ENCODE measurements at places on chromosomes 5 and 9. TPM values are rescaled to one million over a fixed set of nuclear protein-coding genes. Genes with fewer than 3 reads are reported as not detected.
A peak's percentile ranks its signal among the peaks of the same experiment; 100 is the strongest.

DNA sequence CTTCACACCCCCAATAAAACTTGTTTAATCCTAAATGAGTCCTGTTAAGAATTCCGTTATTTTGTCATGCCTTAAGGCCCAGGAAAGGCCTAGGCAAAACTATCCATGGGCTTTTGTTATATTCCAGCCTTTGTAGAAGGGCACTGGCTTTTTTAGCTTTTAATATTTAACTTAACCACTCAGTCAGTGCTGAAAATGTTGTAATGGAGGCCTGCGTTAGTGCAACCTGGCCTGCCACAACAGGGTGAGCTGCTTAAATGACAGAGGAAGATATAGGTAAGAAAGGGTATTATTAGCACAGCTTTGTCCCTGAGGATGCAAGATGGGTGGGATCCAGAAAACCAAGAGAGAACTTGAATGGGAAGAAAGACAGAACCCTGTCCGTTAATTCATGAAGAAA lies 40.2 kb upstream of the PCAT7 start:
- no peak overlapping the region for H3K4me3 ChIP-seq
- H3K36me3 ChIP-seq = no peaks in the 10 kb centered on the region
- peaks cover 2% of the 10 kb centered on the region for H3K27me3 ChIP-seq
- no peaks in the 10 kb centered on the region for H3K4me1 ChIP-seq
- H3K27ac ChIP-seq = no peak overlapping the region
- DNase-seq = no peak

DNA sequence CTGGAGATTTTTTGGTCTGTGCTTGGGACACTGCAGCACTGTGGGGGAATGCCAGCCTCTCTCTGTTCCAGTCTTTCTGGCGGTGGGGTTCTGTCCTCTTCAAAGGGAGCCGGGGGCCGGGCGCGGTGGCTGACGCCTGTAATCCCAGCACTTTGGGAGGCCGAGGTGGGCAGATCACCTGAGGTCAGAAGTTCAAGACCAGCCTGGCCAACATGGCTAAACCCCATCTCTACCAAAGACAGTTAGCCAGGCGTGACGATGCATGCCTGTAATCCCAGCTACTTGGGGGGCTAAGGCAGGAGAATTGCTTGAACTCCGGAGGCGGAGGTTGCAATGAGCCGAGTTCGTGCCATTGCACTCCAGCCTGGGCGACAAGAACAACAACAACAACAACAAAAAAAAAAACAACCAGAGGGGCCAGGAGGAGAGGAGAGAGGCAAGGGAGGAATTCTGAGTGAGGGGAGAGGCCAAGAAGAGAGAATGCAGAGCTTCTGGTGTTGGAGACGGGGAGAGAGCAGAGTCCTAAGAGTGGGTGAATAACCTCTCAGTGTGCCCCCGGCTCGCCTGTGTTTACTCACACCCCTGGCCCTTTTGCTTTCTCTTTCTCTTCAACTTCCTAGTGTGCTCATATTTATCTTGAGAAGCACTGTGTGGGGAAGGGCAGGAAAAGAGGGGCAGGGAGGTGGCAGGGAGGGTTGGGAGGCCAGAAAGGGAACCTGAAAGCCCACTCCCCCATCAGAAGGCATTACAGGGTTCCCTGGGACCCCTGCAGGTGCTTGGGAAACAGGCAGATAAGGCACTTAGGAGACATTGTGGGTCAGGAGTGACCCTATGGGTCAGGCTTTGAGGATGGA lies 3.2 kb upstream of the SET start:
- peak overlapping the region; percentile 40 for H3K4me3 ChIP-seq
- no peaks in the 10 kb centered on the region for H3K36me3 ChIP-seq
- H3K4me1 ChIP-seq = peaks cover 68% of the 10 kb centered on the region
- peak overlapping the region; percentile 92 for H3K27ac ChIP-seq
- H3K27me3 ChIP-seq = no peaks in the 10 kb centered on the region
- DNase-seq = peak; percentile 73

DNA sequence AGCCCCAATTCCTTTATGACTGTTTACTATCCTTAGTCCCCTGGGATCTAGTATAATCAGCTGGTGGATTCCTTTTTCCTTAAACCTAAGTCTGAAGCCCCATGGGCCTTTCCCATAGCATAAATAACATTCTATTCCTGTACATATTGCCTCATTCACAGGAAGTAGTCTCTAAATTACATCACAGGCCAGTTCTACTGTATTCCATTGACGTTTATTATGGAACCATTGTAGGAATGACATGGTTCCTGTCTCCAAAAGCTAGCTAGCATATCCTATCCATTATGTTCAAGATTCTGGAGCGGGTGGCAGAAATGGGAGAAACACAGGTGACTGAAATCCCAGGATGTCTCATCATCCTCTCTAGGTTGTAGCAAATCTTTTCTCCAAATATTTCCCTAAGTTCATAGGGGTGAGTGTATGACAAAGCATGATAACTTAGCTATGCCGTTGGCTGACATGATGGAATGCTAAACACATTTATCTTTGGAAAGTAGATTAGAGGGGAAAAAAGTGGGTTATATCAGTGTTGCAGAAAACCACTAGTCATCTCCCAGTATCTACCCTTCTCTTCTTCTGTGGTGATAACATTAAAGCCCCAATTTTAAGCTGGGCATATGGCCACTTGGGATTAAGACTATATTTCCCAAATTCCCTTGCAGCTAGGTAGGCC lies 140.1 kb downstream of the FGF1 start:
- H3K4me3 ChIP-seq = no peak overlapping the region
- H3K36me3 ChIP-seq = no peaks in the 10 kb centered on the region
- H3K27me3 ChIP-seq = peaks cover 11% of the 10 kb centered on the region

The SLC24A2 gene
- 0.15 TPM for total RNA-seq

The MEGF10 gene
- total RNA-seq = not detected

- no peak overlapping the region for H3K27ac ChIP-seq
- no peaks in the 10 kb centered on the region for H3K36me3 ChIP-seq
- H3K4me1 ChIP-seq = no peaks in the 10 kb centered on the region
Measured at GRCh38 chr5:156812959-156813358, 37.1 kb upstream of the PPP1R2B start.

- H3K27me3 ChIP-seq = no peaks in the 10 kb centered on the region
- DNase-seq = no peak
- no peaks in the 10 kb centered on the region for H3K4me1 ChIP-seq
- H3K27ac ChIP-seq = no peak overlapping the region
Measured at GRCh38 chr5:93874080-93874479, 132.7 kb upstream of the POU5F2 start.

GRCh38 chr9:27768781-27769180 lies 195.5 kb upstream of the C9orf72 start:
- no peaks in the 10 kb centered on the region for H3K27me3 ChIP-seq
- H3K4me1 ChIP-seq = no peaks in the 10 kb centered on the region
- no peak overlapping the region for H3K27ac ChIP-seq
- no peaks in the 10 kb centered on the region for H3K36me3 ChIP-seq
- DNase-seq = no peak

DNA sequence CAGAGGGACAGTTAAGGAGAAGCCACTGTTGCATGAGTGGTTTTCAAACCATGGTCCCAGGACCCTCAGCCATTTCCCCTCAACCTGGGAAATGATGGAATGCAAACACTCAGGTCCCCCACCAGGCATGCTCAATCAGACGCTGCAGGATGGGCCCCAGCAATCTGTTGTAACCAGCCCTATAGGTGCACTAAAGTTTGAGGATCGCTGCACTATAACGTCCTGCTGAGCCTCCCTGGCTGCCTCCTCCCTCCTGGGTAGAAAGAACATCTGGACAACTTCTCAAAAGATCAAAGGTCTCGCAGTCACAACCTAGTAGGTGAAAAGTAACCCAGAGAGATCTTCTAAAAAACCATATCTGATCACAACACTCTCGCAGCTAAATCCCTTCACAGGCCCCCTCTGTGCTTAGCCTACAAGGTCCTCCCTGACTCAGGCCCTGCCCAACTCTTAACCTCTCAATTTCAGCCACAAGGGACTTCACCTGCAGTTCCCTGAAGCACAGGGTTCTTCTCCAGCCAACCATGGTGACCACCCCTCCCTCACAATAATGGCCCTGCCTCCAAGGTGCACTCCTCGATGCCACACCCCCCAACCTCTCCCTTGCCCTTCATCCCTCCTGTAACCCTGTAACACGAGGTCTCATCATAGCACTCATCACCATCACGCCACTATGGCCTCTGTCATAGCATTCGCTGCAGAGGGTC lies 3.5 kb downstream of the SHB start:
- peaks cover 25% of the 10 kb centered on the region for H3K4me1 ChIP-seq
- no peaks in the 10 kb centered on the region for H3K36me3 ChIP-seq
- no peak for DNase-seq
- H3K4me3 ChIP-seq = no peak overlapping the region
- H3K27ac ChIP-seq = no peak overlapping the region

The DRD1 gene
- not detected for total RNA-seq

DNA sequence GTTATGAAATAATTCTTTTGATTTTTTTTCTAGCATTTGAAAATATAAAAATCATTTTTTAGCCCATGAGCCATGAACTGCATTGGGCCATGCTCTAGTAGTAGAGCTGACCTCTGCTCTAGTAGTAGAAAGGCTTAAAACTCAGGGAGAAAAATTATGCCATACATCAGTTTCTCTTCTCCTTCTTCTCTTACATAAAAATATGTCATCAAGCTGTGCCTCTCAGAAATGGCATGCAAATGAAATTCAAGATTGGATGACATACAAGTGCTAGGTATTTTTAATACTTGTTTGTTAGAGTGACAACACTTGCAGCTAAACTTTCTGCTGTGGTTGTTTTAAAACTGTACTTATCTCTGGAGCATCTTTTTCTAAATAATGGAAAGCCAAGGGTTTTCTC lies 42.1 kb upstream of the TMOD1 start:
- no peaks in the 10 kb centered on the region for H3K4me1 ChIP-seq
- H3K27ac ChIP-seq = no peak overlapping the region
- no peak for DNase-seq
- H3K4me3 ChIP-seq = no peak overlapping the region
- H3K36me3 ChIP-seq = peaks cover 4% of the 10 kb centered on the region
- no peaks in the 10 kb centered on the region for H3K27me3 ChIP-seq

DNA sequence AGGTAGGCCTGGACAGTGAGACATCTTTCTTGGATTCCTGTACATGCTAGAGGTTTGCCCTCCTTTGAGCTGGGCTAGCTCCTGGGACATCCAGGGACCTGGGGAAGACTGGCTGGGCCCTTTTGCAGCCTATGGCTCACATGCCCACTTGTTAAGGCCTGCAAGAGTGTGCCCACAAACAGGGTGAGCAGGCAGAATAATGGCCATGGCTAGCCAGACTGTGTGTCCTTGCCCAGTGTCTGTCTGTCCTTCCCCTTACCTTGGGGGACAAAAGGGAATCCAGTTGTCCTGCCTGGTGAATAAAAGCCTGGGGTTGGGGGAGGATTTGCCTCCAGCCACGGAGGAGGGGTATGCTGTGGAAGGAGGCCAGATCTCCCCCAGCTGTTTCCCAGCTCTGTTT lies 13.0 kb upstream of the CXXC5 start:
- peaks cover 4% of the 10 kb centered on the region for H3K36me3 ChIP-seq
- no peak for DNase-seq
- H3K4me1 ChIP-seq = peaks cover 63% of the 10 kb centered on the region
- peak overlapping the region; percentile 91 for H3K27ac ChIP-seq

The CDH12 gene
- total RNA-seq = not detected

The STPG3 gene
- total RNA-seq = not detected

- H3K4me3 ChIP-seq = no peak overlapping the region
- H3K27me3 ChIP-seq = no peaks in the 10 kb centered on the region
- H3K27ac ChIP-seq = no peak overlapping the region
- no peaks in the 10 kb centered on the region for H3K4me1 ChIP-seq
Measured at GRCh38 chr5:9387879-9388278, 158.0 kb downstream of the SEMA5A start.

- no peak overlapping the region for H3K27ac ChIP-seq
- no peaks in the 10 kb centered on the region for H3K27me3 ChIP-seq
- no peak overlapping the region for H3K4me3 ChIP-seq
- no peaks in the 10 kb centered on the region for H3K36me3 ChIP-seq
- DNase-seq = no peak
Measured at GRCh38 chr5:41334221-41334620, 120.9 kb upstream of the C6 start.

- no peaks in the 10 kb centered on the region for H3K27me3 ChIP-seq
- DNase-seq = no peak
- H3K36me3 ChIP-seq = no peaks in the 10 kb centered on the region
Measured at GRCh38 chr5:145752534-145752933, 82.6 kb downstream of the PRELID2 start.
